ENCODE measurements at places on chromosomes 13 and 19. TPM values are rescaled to one million over a fixed set of nuclear protein-coding genes. Genes with fewer than 3 reads are reported as not detected.

PEPD gene
- polyA plus RNA-seq = 92.3 TPM

MAMSTR gene
- 3.1 TPM for polyA plus RNA-seq

DNA sequence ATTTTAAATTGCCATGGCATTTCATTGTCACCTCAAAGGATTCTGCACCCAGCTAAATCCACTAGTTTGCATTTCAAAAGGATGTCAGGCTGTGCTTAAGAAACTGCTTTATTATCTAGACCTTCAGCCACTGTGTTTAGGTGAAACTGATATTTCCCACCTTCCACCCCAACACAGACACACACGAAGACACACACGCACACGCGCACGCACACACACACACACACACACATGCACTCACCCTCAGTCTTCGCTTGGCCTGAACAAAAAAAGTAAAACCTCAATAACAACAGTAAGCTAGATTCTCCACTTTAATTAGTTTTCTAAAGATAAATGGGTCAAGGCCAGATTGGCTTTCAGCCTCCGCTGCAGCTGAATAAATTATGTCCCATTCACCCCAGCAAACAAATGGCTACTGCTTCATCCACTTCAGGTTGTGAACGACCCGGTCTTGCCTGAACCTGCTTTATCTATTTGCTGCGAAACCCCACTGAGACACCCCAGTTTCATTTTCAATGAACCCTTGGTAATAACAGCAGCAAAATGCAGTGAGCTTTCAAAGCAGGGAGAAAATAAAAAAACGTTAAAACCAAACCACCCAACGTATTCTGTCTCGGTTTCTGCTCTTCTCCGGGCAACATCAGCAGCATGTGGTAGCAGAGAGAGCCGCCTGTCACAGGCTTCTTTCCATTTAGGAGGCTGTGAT is 166.8 kb downstream of the DCT start:
- DNase-seq = no peak
- H3K36me3 ChIP-seq = no peaks in the 10 kb centered on the region
- H3K27ac ChIP-seq = no peak overlapping the region
- H3K4me3 ChIP-seq = no peak overlapping the region
- H3K4me1 ChIP-seq = peaks cover 41% of the 10 kb centered on the region

KRTDAP gene
- not detected for polyA plus RNA-seq

GRCh38 chr19:15447057-15447456 is 2.7 kb downstream of the WIZ start:
- no peaks in the 10 kb centered on the region for H3K27me3 ChIP-seq
- no peaks in the 10 kb centered on the region for H3K4me1 ChIP-seq
- H3K36me3 ChIP-seq = no peaks in the 10 kb centered on the region
- no peak overlapping the region for H3K27ac ChIP-seq
- DNase-seq = no peak
- no peak overlapping the region for H3K4me3 ChIP-seq

DNA sequence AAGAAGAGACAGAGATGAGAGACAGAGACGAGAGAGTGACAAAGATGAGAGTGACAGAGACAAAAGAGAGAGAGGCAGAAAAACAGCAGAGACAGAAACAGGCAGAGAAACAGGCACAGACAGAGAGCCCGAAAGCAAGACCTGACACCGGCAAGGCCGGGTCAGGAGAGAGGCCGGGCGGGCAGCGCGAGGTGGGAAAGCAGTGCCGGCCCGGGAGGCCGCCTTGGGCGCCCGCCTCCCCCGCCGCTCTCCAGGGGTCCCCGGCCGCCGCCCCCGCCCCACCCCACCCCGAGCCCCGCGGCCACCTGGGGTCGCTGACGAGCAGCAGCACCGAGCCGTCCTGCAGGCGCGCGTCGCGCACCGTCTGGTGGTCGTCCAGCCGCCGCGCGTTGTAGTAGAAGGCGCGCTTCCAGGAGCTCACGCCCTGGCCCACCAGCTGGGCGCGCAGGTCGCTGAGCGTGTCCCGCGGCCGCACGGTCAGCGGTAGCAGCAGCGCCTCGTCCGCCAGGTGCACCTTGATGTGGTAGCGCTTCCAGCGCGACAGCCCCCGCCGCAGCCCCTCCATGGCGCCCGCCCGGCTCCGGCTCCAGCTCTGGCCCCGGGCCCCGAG is at the start of gene TINCR:
Gene TINCR (minus strand): TSS at position 594 of the 610 bp plus-strand sequence.
- H3K4me3 ChIP-seq = no peak within 1 kb of the TSS
- H3K36me3 ChIP-seq = no peaks in the 10 kb centered on the region
- no peak within 1 kb of the TSS for H3K27ac ChIP-seq
- DNase-seq = no peak

CLEC17A gene
- polyA plus RNA-seq = not detected

TEX29 gene
- 0.75 TPM for polyA plus RNA-seq

- no peak overlapping the region for H3K27ac ChIP-seq
- no peak for DNase-seq
- no peak overlapping the region for H3K4me3 ChIP-seq
Measured at GRCh38 chr13:33846303-33847062, 28.5 kb downstream of the RFC3 start.

DNA sequence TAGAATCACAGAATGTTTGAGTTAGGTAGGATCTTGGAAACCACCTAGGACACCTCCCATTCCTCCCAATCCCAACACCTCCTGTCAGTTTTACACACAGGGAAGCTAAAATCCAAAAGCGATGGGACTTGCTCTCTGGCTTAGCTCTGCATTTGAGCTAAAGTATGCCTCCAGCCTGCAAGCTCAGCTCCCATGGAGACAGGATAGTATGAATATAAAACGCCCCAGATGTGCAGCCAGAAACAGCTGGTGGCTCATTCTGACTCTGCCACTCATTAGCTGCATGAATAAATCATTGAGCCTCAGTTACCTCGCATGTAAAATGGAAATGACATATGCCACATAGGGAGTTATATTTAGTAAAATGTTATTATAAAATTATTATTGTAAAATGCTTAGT is 336.0 kb downstream of the SUCLA2 start:
- no peak overlapping the region for H3K27ac ChIP-seq
- peaks cover 15% of the 10 kb centered on the region for H3K4me1 ChIP-seq
- H3K27me3 ChIP-seq = no peaks in the 10 kb centered on the region
- no peak for DNase-seq

ETHE1 gene
- polyA plus RNA-seq = 75.4 TPM

PPM1N gene
- 0.33 TPM for polyA plus RNA-seq

GRCh38 chr13:42113478-42113877 is 65.0 kb downstream of the DGKH start:
- H3K27me3 ChIP-seq = no peaks in the 10 kb centered on the region
- no peaks in the 10 kb centered on the region for H3K36me3 ChIP-seq
- no peak overlapping the region for H3K27ac ChIP-seq
- no peak for DNase-seq

SLITRK6 gene
- not detected for polyA plus RNA-seq

DNA sequence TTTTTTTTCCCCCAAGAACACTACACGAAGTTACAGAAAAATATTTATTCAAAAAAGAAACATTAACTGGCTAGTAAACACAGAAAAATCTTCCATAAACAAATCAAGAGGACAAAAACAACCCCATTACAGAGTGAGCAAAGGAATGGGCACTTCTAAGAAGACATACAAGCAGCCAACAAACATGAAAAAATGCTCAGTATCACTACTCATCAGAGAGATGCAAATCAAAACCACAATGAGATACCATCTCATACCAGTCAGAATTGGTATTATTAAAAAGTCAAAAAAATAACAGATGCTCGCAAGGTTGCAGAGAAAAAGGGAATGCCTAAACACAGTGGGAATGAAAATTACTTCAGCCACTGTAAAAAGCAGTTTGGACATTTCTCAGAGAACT is 131.7 kb downstream of the UGGT2 start:
- no peak overlapping the region for H3K4me3 ChIP-seq
- peak; percentile 25 for DNase-seq
- no peaks in the 10 kb centered on the region for H3K27me3 ChIP-seq
- H3K4me1 ChIP-seq = peaks cover 6% of the 10 kb centered on the region
- no peaks in the 10 kb centered on the region for H3K36me3 ChIP-seq

DNA sequence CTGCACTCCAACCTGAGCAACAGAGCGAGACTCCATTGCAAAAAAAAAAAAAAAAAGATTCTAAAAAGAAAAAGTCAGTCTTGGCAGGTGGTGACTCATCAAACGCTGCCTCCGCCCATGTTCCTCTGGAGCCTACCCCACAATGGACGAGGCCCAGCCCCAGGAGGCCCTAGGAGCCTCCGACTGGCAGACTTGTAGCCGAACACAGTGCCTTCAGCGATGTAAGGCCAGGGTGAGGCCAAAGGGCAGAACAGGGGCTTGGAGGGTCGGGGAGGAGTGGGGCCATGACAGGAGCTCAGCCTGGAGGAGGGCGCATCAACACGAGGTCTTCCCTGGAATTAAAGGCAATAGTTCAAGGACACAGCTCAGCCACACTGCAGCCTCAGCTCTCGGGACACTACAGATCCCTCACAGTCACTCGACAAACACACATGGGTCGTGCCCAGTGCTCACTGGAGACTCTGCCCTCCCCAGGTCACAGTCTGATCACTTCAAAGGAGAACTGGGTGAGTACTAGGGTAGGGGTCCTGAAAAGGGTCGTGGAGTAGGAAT is 5.1 kb downstream of the USE1 start:
- peak; percentile 92 for DNase-seq
- H3K27ac ChIP-seq = no peak overlapping the region
- no peak overlapping the region for H3K4me3 ChIP-seq
- peaks cover 8% of the 10 kb centered on the region for H3K4me1 ChIP-seq

STK24 gene
- polyA plus RNA-seq = 10.8 TPM

GRCh38 chr13:45659536-45659935 is 42.6 kb upstream of the CBY2 start:
- H3K27me3 ChIP-seq = no peaks in the 10 kb centered on the region
- no peaks in the 10 kb centered on the region for H3K36me3 ChIP-seq
- H3K4me1 ChIP-seq = peaks cover 23% of the 10 kb centered on the region
- no peak for DNase-seq
- no peak overlapping the region for H3K4me3 ChIP-seq

KIR2DL1 gene
- not detected for polyA plus RNA-seq

- no peak for DNase-seq
- H3K4me1 ChIP-seq = peaks cover 10% of the 10 kb centered on the region
- no peaks in the 10 kb centered on the region for H3K27me3 ChIP-seq
- H3K36me3 ChIP-seq = 0 out of 2 replicates have a peak, but pooled peaks cover 5% of the 10 kb centered on the region
Measured at GRCh38 chr19:42076380-42076944, 496 bp downstream of the ZNF574 start.

NLRP11 gene
- polyA plus RNA-seq = not detected

DNA sequence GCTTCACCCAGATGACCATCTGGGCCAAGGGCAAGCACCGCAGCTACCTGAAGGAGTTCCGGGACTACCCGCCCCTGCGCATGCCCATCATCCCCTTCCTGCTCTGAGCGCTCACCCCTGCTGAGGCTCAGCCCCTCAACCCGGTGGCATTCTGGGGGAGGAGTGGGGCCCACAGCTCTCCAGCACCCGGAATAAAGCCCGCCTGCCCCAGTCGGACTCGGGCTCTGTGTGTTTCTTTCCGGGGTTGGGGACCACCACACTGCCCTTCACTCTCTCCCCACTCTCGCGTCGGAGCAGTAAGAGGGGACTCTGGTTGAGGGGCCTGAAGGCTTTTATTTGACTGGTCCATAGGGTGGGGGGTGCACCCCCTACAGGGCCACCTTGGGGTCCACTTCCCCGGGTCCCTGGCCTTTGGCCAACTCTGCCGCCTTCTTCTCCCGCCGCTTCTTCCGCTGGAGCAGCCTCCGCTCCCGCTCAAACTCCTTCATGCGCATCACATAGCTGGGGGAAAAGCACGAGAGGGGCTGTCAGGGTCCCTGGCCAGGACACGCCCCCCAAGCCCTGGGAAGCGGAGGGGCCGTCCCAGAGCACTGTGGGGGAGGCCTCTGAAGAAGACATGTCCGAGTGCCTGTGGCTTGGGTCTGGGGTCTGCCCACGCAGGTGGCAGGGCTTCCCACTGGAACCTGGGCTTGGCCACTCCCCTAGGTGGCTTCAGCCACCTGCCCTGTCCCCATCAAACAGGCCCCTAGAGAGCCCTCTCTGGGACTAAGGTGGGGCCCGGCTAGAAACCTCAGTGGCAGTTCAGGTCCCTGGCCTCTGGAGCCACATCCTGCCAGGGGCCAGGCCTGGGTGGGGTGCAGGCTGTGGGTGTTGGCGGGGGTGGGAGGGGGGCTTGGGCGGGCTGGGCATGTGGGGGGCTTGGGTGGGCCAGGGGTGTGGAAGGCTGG is 5.8 kb downstream of the NDUFB7 start:
- no peaks in the 10 kb centered on the region for H3K36me3 ChIP-seq
- no peak overlapping the region for H3K4me3 ChIP-seq

DNA sequence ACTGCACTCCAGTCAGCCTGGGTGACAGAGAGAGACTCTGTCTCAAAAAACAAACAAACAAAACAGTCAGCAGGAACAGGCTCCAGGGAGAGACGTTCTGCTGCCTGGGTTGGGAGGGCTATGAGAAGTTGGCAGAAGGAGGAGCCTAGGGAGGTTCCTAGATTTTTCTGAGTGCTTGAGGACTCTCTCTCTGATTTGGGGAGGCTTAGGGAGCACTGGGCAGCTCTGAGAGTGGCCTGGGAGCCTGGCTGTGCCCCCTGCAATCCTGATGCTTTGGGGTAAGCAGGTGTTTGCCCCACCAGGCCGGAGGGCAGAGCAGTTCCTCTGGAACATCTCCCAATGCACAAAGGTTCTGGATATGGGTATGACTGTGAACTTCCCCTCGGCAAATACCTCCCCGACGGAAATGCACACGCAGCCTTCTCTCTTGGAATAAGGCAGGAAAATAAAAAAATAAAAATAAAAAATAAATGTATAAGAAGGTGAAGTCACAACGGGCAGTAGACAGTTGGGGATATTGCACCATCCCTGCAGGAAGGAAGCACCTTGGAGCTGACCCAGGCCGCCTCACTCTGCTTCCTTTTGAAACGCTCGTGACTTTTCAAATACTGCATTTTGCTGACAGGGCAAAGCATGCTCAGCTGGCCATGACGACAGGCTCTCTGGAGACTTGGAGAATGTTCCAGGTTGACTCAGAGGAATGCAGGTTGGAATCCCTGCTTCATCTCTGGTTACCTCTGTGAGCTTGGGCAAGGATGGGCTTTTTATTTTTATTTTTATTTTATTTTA is 26.5 kb upstream of the HOMER3 start:
- H3K27me3 ChIP-seq = no peaks in the 10 kb centered on the region
- H3K4me1 ChIP-seq = peaks cover 26% of the 10 kb centered on the region
- peak overlapping the region; percentile 44 for H3K27ac ChIP-seq

DNA sequence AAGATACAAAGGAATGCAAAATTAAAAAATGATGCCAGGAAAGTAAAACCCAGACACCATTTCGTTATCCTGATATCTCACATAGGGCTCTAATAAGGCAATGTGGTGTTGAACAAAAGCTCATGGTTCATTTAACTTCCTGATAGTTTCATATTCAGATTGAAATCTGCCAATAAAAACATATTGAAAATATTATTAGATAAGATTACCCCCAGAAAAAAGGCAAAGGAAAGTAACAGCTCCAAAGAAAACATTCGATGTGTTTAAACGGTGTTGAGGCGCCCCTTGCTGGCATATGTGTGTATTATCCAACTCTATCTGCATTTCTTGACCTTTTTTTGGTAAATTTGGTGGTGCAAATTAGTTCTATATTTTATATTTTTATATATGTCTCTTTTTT is 75.9 kb downstream of the ESD start:
- DNase-seq = peak; percentile 76
- H3K27ac ChIP-seq = no peak overlapping the region
- H3K4me1 ChIP-seq = no peaks in the 10 kb centered on the region
- peaks cover 13% of the 10 kb centered on the region for H3K36me3 ChIP-seq
- no peak overlapping the region for H3K4me3 ChIP-seq

TSSK6 gene
- polyA plus RNA-seq = 0.95 TPM

SCGB2B2 gene
- not detected for polyA plus RNA-seq

GRCh38 chr13:98825659-98826058 is 73.2 kb upstream of the SLC15A1 start:
- no peak overlapping the region for H3K27ac ChIP-seq
- H3K27me3 ChIP-seq = no peaks in the 10 kb centered on the region
- H3K4me3 ChIP-seq = no peak overlapping the region
- H3K4me1 ChIP-seq = peaks cover 29% of the 10 kb centered on the region
- no peak for DNase-seq

SMIM44 gene
- polyA plus RNA-seq = not detected

CEACAM8 gene
- not detected for polyA plus RNA-seq

ERICH6B gene
- not detected for polyA plus RNA-seq

TMEM145 gene
- not detected for polyA plus RNA-seq

CXCL17 gene
- not detected for polyA plus RNA-seq
